ENCODE measurements at places on chromosomes 3 and 15.

GRCh38 chr3:71072287-71072686 lies 511.2 kb downstream of the FOXP1 start:
- DNase-seq = peak; percentile 34

DNA sequence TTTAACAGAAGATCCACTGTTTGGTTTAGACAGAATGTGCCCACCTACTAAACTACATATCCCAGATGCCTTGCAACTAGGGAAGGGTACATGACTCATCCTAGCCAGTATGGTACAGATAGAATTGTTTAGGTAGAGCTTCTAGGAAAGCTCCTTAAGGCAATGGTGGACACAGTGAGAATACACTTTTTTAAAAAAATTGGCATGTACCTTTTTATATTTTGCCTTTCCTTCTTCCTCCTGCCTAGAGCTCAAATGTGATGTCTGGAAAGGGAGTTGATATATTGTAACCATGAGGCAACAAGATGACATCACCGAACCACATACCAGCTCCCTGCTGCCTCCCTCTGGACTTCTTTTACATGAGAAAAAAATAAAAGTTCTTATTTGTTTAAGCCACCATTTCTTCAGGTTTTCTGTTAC lies 14.4 kb upstream of the C3orf80 start:
- peak; percentile 81 for DNase-seq

DNA sequence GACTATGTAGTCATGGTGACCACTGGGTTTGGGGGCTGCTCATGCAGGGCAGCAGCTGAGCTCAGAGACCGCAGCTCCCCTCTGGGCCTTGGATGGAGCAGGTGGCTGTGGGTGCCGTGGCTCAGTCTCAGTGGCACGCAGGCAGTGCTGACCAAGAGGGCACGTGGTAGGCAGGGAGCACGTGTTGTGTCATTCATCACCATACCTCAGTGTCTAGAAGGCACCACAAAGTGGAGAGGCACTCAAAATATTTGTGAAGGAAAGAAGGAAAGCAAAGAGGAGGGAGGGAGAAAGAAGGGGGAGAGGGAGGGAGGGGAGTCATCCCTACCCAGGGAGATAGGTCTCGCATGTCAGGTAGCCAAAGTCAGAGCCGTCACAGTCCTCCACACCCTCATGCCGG lies 26.1 kb downstream of the EAF1 start:
- DNase-seq = no peak

DNA sequence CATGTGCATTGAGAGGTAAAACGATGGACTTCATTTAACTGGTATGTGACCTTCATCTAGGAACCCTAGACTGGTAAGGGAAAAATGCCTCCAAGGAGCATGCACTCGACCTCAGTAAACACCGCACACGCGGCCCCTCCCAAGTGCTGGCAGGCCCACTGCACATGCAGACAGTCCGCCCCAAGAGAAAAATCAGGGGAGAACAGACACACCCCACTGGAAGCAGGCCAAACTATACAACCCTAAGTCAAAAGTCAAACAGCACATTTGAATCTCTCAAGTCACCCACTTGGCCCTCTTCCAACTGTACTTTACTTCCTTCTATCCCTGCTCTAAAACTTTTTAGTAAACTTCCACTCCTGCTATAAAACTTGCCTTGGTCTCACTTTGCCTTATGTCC lies 250.1 kb upstream of the HES1 start:
- DNase-seq = no peak

DNA sequence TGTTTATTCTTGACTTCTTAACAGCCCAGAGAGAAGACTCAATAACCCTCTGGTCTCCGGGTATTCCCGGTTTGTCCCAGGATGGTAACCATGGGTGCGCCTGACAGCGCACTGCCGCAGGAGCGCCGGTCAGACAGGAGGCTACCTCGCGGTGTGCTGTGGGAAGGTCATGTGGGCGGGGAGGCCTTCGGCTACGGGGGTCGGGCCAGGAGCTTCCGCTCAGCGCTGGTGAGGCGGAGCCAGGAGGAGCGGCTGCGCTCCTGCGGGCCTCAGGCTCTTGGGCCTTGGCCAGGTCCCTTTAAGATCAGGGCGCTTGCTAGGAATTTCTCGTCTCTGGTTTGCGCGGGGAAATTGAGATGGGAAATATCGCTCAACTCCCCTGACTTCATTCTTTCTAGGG lies 182.3 kb upstream of the NDN start:
- DNase-seq = no peak

DNA sequence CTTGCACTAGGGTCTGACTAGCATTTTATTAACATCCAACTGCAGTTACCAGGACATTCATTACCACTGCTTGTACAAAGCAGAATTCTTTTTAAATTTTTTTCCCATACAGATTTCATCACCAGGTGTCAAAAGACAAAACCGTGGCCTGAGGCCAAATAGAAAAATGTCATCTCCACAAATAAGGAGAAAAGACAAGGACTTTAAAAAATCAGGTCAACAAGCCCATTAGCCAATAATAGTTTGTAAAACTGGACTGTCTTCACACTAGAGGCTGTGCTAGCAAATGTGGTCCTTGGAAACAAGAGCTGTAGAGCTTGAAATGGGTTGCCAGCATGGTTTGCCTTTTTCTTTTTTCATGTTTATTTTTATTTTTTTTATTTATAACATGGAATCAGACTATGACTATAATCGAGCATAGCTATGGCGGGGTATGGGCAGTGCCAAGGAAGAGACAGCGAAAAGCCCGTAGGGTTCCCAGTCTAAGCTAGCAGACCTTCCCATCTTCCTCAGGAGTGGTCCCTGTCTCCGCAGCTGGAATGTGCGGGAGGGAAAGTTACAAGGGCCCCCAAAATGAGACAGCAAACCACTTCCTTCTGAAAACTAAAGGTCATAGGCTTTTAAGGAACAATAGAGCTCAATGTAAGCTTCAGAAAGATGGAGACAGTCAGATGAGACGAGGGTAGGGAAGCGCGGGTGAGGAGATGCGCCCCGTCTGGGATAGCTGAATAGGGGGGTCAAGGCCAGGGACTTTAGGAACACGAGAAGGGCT lies 1.5 kb downstream of the PTPN9 start:
- DNase-seq = peak; percentile 49

GRCh38 chr3:126261037-126261436 lies 80.7 kb upstream of the ALDH1L1 start:
- DNase-seq = peak; percentile 81

DNA sequence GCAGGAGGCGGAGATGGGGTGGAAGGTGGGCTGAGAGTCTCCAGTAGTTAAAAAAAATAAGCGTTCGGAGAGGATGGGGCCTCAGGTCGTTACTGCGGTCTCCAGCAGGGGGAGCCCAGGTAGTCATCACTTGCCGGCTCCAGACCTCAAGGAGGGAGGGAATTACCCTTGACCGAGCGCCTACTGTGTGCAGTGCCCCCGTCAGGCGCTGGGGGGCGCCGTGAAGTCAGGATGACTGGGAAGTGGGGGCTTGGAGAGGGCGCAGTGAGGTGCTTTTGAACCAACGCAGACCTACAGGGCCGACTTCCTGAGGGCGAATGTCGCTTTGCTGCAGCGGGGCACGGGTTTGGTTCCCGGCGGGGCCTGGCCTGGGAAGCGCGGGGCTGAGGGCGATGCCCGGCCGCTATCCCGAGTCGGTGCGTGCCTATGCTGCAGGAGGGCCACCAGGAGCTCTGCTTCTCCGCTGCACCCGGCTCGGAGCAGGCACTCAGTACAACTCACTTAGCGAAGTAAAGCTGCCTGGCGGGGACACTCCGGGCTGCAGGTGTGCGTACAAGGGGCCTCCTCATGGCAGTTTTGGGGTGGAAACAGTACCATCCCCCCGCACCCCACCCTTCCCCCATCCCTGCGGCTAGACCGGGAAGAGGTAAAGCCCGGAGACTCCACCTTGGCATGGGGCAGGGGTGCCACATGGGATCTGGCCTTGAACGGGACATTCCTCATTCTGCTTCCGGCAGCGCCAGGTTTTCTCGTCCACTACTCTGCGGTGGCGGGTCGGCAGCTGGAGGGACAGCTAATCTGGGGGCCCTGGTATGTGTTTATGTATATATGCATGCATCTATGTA lies 79.8 kb downstream of the RHCG start:
- DNase-seq = peak; percentile 67

DNA sequence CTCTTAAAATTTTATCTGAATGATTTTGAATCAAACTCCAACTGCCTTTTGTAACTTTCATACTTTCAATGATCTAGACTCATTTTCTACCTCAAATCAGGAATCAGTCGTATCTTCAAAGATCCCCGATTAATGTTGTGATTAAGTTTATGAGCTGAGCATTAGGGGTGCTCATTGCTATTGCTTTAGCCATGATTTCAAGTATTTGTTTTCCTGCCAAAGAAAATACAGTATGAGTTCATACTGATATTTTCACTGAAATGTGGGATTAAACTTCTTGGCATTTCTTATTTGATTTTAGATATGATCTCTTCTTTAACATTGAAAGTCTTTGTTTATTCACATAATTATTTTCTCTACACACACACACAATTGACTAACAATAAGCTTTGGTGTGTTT lies 785.6 kb downstream of the NTRK3 start:
- no peak for DNase-seq

- DNase-seq = no peak
Measured at GRCh38 chr3:103510760-103511159, 1075.9 kb downstream of the ZPLD1 start.

GRCh38 chr15:62083194-62084154 lies 16.7 kb downstream of the C2CD4A start:
- no peak for DNase-seq

DNA sequence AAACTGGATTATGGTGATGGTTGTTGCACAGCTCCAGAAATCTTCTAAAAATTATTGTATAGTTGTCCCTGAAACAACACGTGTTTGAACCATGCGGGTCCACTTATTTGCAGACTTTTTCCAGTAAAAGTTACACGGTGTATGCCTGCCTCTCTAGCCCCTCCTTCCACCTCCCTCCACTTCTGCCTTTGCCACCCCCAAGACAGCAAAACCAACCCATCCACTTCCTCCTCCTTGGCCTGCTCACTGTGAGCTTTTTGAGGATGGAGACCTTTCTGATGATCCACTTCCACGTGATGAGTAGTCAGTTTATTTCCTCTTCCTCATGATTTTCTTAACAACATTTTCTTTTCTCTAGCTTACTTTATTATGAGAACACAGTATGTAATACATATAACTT lies 5.4 kb downstream of the CYFIP1 start:
- DNase-seq = no peak

- DNase-seq = no peak
Measured at GRCh38 chr15:77656294-77656693, 23.6 kb upstream of the LINGO1 start.

DNA sequence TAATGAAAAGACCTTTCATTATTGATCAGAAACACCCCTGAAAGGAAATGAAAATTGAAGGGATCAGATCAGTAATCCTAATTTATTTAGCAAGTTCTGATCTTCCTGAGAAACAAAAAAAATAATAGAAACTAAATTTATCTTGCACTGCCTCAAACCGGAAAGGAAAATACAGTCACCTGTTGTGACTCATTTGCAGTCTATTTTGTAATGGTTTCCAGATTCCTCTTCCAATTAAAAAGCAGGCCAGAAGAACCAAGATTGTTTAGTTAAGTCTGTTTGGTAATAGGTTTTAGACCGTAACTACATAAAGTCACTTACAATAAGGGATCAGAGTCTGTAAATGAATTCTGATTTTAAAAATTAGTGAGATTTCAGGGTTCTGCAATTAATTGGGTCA lies 49.7 kb upstream of the ATOSA start:
- DNase-seq = peak; percentile 47

GRCh38 chr3:184341925-184342324 lies 4.5 kb downstream of the FAM131A start:
- no peak for DNase-seq

DNA sequence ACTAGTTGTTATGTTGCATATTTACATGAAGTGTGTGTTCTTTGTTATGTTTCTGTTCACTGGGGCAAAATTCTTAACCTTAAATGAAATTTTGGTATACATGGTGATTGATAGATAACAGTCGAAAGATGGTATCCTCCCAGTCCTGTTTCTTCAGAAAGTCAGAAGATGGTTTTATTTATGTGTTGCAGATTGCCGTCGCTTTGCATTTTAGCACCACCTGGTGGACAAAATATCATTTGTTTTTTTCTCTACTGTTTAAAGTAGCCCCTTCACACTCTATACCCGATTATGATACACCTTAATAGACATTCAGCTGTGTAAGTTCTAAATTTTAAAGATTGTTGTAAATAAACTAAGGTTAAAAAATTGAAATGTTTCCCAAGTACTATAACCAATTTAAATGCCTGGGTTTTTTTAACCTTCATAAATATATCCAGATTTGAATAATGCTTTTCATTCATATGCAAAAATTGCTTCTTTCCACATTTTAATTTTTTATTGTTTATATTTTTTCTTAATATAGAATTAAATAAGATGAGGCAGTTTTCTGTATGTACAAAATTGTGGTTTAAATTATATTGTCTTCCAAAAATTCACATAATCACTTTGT lies 152.2 kb downstream of the ALCAM start:
- peak; percentile 85 for DNase-seq

DNA sequence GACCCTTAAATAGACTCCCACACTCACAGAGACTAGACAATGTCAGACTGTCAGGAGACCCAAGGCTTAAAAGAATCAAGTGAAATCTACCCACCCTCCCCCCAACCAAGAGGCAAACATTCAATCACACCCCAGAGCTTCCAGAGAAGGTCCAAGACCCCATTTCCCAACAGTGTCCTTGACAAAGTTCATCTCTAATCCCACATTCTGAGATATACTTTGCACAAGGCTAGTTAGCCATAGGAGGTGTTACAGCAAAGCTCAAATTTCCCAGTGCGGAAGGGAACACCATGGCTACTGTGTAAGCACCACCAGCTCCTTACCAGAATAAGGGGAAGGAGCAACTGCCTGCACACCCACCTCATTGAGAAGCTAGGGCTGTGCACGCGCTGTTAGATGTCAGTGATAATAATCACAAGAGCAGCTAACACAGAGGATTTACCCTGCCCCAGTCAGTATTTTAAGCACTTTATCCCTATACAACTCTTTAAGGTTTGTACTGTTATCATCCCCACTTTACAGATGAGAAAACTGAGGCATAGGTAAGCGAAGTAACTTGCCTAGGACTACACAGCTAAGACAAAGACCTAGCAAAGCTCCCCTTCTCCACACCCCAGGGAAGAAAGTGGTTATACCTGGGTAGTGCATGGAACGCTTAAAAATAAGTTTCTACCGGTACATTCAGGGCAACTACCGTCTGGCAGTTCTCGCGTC lies 17.3 kb downstream of the SPATA12 start:
- DNase-seq = no peak

DNA sequence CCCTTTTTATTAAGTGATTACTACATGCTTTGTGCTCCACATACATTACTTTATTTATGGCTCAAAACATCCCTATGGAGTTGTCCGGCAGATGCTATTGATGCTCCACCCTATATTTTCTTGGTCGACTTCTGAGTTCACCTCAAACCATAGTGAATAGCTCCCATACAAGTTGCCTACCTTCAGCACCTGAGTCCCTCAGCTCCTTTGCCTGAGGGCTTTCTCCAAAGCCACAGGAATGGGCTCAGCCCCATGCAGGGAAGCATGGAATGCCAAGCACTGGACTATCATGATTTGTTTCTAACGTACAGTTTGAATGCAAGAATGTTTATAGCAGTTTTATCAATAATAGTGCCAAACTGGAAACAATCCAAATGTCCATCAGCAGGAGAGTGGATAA lies 124.8 kb upstream of the TNIK start:
- DNase-seq = no peak

Data from fibroblast of pulmonary artery (primary cell).